Activated naive CD8-positive, alpha-beta T cell treated with anti-CD3 and anti-CD28 coated beads, Interleukin-2, amount 50 U/mL, for 16 hours (primary cell): ENCODE measurements at places on chromosomes 5 and 9.

GRCh38 chr9:128396970-128397613 is 23.6 kb upstream of the CERCAM start:
- no peak for DNase-seq

DNA sequence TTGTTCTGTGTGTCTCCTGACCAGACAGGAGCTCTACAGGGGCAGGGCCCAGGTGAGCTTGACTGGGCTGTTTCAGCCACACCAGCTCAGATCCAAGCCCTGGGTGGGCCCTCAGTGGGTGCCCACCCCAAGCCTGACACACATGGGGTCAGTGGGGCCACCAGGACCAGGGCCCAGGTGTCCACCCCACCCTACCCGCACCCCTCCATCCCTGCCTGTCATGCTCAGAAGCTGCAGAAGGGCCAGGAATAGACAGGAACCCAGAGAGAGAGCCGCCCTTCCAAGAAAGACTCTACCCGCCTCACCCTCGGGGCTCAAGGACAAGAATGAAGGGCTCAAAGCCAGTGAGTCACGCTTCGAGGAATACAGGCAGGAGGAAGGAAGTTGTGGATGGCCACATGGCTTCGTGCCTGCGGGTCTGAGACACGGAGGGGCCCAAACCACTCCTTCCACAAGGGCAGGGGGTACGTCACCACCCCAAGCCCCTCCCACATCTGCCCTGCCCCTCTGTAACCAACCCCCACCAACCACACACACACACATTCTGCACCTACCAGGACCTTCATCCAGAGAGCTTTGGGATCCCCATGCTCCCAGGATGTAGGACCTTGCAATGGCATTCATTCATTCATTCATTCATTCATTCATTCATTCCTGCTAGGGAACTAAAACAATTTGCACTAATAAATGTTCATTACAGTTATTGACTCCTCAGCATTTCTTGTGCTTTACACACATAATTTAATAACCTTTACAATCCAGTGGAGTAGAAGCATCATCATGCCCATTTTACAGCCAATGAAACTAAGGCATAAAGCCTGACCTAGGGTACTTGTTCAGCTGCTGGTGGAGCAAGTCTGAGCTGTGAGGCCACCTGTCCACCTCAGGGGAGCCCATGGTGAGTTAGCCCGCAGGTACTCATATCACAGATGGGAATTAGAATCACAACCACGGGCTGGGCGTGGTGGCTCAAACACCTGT is 55.9 kb upstream of the STXBP1 start:
- peak; percentile 10 for DNase-seq

GRCh38 chr5:170551076-170551475 is 47.3 kb downstream of the KCNIP1 start:
- no peak for DNase-seq

DNA sequence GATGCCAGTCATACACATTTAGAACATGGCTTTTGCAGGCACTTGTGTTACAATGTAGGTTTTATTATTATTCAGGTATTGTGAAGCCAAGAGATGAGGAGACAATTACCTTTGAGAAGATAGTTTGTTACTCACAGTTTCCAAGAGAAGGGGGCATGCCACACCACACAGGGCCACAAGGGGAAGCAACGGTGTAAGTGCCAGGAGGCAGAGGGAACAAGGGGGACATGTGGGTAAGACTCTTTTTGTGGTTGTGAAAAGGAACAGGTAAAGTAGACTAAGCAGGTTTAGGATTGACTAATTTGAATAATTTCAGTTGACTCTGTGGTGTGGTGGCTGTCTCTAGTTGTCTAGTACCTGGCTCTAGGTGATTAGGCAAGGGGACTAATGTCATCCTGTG is 191.2 kb downstream of the TRPM6 start:
- no peak for DNase-seq

DNA sequence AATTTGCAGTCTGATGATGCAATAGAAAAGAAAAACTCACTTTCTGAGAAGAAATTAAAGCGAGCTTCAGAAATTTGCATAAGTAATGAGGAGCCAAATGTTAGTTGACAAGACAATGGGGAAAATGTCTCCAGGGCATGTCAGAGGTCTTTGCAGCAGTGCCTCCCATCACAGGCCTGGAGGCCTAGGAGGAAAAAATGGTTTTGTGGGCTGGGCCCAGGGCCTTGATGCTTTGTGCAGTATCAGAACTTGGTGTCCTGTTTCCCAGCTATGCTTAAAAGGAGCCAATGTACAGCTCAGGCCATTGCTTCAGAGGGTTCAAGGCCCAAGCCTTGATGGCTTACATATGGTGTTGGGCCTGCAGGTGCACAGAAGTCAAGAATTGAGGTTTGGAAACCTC is 298.4 kb downstream of the SMARCA2 start:
- DNase-seq, result no peak

DNA sequence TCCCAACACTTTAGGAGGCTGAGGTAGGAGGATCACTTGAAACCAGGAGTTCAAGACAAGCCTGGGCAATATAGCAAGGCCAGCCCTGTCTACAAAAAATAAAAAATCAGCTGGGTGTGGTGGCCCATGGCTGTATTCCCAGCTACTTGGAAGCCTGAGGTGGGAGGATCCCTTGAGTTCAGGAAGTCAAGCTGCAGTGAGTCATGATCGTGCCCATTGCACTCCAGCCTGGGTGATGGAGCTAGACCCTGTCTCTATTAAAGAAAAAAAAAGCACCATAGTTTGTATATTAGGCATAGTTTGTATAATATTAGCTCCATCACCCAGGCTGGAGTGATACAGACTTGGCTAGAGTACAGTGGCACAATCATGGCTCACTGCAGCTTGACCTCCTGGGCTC is 9.6 kb upstream of the NME5 start:
- no peak for DNase-seq

DNA sequence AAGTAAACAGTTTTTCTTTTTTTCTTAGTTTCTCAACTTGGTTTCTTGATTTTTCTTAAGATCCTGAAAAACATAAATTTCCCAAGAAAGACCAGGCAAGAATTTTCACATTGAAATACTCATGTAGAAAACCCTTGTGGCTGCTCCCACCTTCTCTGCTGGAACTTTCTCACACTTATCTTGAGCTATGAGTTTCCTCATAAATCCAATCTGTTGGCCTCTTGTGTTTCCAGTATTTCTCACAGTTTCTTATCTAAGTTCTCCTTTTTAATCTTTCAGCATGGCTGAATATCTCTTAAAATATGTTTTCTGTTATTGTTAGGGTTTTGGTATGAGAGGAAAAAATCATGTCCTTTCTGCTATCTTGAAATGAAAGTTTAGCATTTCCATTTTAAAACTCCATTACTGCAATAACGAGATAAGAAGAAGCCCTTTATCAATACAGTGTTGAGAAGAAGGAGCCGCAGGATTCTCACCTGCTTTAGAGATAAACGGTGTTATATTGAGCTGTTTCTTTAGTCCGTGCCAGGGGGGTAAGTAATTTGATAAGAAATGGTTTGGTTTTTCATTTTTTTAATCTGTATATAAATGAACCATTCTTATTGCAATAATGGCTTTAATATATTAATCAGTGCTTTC is 89.3 kb downstream of the ALDH1A1 start:
- no peak for DNase-seq

GRCh38 chr9:13904311-13904710 is 409.6 kb downstream of the NFIB start:
- DNase-seq, result no peak

DNA sequence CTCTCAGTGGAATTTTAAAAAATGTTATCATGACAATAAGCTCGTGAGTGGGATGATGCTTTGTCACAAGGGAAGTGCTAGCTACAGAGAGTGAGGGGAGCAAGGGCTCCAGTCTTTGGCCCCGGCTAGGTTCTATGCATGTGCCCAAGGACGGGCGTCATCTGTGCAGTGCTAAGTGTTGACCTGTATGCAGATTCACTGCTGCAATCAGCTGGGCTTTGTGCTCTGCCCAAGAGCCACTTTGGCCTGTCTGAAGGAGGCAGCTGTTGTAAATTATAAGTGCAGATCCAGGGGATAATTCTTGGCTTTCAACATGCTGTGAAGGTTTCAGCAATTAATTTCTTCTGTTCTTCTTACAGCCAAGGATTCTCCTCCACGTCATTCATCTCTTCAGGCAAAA is 268.6 kb downstream of the PSAT1 start:
- no peak for DNase-seq

DNA sequence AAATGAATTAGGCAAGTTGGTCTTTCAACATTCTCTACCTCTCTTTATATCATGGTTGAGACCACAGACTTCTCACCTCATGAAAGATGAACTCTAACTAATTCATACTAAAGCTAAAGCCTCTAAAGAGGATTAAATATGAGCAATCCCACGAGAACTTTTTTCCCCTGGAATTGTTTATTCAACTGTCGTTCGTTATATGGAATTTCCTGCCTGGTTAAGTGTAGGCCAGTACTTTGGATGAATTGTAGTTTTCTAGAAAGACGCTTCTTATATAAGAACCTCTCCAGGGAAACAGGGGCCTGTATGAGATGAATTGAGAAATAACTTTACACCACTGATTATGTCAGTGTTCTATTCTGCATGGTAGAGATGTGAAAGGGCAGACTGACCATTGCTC is 42.9 kb downstream of the PDCD1LG2 start:
- DNase-seq, result no peak

DNA sequence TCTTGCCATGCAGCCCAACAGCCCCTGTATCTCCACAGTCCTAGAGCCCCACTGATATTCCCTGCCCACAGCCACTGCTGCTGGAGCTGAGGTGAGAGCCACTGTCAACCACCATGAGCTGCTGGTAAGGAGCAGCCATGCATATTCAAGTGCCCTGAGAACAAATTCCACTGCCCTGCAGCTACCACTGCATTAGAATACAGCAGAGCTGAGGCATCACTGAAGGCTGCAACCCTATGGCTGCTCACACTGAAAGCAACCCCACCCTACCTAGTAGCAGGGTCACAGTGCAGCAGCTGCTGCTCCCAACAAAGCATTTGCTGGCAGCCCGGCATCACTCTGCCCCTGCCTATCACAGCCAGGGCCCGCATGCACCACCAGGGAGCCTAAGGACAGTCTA is 68.6 kb downstream of the SKIC3 start:
- DNase-seq, result no peak

DNA sequence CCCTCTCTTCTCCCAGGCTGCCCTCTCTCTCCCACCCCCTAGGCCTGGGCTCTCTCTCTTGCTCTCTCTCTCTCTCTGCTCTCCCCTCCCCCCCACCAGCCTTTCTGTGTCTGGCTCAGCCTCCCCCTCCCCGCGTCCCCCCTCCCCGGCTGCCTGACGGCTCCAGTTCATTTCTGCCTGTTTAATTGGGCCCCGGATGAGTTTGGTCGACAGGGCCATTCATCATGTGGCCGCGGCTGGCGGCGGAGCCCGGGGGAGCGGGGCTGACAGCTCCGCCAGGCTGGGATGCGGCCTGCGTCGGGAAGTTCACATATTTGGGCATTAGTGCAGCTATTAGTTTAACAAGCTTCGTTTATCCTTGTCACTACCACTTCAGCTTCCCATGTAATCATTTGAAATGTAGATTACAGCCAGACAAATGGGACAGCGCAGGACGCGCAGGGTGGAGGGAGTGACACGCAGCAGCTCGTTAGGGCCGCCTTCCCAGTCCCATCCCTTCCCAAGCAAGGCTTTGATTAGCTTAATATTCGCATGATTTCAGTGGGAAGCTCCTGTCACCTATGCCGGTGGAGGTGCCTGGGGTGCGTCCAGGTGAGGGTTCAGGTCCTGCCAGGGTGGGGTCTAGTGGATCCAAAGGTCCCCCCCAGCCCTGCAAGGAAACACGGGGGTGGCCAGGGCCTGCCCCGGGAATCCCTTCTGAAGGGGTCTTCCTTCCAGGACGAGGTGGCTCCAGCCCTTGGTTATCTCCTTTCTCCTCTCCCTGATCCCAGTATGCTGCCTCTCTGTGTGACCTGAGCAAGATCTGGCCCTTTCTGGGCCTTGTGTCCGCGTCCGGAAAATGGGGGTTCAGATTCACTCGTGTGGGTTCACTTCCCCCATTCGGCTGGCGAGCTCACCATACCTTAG is 214.8 kb downstream of the PAX5 start:
- DNase-seq, result no peak

- no peak for DNase-seq
Observed at GRCh38 chr9:127903557-127904475, 4.4 kb upstream of the ST6GALNAC6 start.

GRCh38 chr5:137370096-137371071 is 128.7 kb downstream of the SPOCK1 start:
- no peak for DNase-seq

GRCh38 chr5:10338686-10339057 is 14.8 kb upstream of the MARCHF6 start:
- DNase-seq, result no peak

- no peak for DNase-seq
Observed at GRCh38 chr5:42848545-42848944, 36.9 kb upstream of the SELENOP start.

- no peak for DNase-seq
Observed at GRCh38 chr9:2967766-2968165, 123.9 kb upstream of the PUM3 start.

GRCh38 chr9:7974335-7974960 is 174.9 kb upstream of the DMAC1 start:
- no peak for DNase-seq

DNA sequence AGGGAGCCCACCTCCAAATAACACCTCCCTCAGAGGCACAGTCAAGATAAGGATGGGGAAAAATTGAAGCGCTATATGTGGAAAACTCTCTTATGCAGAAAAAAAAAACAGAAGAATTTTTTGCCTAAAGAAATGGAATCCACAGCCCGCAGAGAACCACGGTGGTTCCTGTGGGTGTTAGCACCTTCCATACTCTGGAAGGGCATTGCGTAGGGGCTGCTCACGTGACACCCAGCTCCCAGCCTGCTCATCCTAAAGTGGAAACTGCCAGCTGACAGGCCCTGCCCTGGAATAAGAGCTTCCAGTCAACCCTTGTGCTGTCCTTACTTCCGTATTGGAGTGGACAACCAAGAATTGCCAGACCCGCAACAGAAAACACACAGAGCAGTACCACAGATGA is 142.5 kb downstream of the FSTL4 start:
- no peak for DNase-seq

- no peak for DNase-seq
Observed at GRCh38 chr5:143118222-143118621, 285.3 kb downstream of the NR3C1 start.

- no peak for DNase-seq
Observed at GRCh38 chr5:78972654-78973428, 12.3 kb downstream of the ARSB start.

GRCh38 chr5:95904827-95905226 is 56.8 kb downstream of the ELL2 start:
- no peak for DNase-seq

- no peak for DNase-seq
Observed at GRCh38 chr5:39132128-39132447, 57.9 kb upstream of the RICTOR start.

DNA sequence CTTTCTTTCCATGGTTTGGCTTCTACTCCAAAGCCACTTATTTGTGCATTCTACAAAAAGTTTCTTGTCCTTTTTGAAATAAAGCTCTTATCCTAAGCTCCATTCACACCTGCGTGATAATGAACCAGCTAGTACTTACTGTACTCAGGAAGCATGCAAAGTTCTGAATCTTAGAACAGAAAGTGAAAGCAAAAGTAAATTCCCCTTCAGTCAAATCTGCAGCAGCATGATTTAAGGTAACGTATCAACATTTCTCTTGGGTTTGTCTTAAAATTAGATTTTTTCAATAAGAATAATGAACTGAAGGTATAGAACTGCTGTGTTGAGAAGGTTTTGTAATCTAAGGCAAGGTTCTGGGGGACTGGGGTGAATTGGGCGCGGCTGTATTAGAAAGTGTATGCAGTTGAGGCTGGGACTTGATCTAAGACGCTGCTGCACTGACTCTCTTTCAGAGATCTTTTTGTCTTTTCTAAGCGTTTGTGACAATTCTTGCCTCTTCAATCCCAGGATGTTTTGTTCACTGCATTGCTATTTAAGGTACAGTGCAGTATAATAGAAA is at the start of gene ERAP2:
ERAP2 (plus strand) TSS at position 209 of the 559 bp plus-strand sequence. CDS start 3,186 bp downstream, outside the sequence.
- DNase-seq, result no peak

- DNase-seq, result no peak
Observed at GRCh38 chr9:127949827-127950512, 12.3 kb upstream of the DPM2 start.
